ENCODE measurements at places on chromosomes 5 and 9.
A peak's percentile ranks its signal among the peaks of the same experiment; 100 is the strongest.

DNA sequence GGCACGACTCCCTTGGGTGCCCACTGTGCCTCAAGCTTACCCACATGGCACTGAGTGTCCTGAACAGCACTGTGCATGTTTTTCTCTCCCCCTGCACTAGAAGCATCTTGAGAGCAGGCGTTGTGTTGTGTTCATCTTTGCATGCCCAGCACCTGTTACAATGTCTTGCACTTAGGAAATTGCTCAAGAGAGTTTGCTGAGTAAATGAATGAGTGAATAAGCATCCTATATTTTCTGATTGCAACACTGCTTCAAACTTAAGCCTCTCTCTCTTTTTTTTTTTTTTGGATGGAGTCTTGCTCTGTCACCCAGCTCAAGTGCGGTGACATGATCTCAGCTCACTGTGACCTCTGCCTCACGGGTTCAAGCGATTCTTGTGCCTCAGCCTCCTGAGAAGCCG is 94.5 kb downstream of the LMNB1 start:
- no peak for DNase-seq

DNA sequence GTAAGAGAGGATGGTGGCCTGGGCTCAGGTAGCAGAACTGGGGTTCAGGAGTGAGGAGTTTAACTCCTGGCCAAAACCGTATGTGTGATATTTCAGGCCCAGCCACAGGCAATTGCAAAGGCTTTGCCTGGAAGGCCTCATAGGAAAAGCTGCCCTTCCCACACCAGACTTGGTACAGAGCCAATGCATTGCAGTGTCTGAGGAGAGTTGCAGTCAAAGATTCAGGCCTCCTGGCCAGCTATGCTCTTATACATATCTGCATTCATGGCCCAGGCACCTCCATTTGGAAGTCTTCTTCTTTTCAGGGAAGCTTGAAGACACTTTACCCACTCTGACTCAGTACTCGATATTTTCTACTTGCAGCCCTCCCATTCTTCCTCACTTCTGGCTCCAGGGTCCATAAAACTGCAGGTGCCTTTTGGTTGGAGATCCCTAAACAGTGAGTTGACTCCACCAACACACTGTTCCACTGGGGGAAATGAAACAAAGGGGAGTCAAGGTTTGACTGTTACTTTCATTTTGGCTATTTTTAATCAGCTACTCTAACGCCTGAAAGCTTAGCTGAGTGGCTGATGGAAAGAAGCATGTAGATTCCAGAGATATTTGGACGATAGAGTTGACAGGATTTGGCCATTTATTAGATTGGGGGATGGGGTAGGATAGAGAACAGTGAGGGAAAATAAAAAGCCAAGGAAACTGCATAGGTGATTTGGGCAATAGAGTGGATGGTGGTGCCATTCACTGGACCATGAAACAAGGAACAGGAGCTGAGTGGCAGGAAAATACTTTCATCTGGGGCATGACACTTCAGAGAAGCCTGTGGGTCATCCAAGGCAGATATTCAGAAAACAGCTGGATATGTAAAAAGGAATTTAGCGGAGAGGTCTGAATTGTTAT is 30.6 kb upstream of the IL33 start:
- no peak for DNase-seq

- DNase-seq: peak; percentile 74
Measured at GRCh38 chr5:16554110-16554509, 62.7 kb downstream of the RETREG1 start.

GRCh38 chr5:170293273-170293672 is 4.3 kb downstream of the LCP2 start:
- DNase-seq: peak; percentile 33

DNA sequence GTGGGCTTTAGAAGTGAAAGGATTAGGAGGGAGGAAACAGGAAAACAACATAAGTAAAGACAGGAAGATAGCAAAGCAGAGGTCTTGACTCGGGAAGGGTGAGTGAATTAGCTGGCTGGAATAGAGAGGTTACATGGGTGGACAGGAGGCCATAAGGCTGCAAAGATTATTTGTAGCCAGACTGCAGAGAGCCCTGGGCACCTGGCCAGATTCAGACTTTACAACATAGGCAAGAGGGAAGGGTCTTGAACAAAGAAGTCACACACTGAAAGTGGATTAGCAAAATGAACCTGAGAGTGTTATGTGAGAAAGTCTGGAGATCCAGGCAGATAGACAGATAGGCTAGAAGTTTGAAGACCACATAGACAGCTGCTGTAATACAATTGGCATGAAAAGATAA is 29.7 kb upstream of the CER1 start:
- DNase-seq: peak; percentile 2

- no peak for DNase-seq
Measured at GRCh38 chr5:18811661-18812060, 1176.3 kb downstream of the CDH18 start.

- DNase-seq: no peak
Measured at GRCh38 chr5:120545007-120545406, 80.9 kb downstream of the PRR16 start.

- DNase-seq: no peak
Measured at GRCh38 chr5:68251386-68251785, 35.8 kb downstream of the PIK3R1 start.

GRCh38 chr9:107942856-107943255 is 453.3 kb upstream of the KLF4 start:
- DNase-seq: no peak

- DNase-seq: peak; percentile 38
Measured at GRCh38 chr5:110590187-110590586, 136.3 kb downstream of the TMEM232 start.

GRCh38 chr9:19102181-19102630 is 498 bp downstream of the HAUS6 start:
- peak; percentile 38 for DNase-seq

All from small intestine (tissue), 16 donors.